ENCODE measurements at places on chromosomes 1 and 21.
A peak's percentile ranks its signal among the peaks of the same experiment; 100 is the strongest.

- DNase-seq = no peak
These were observed 5.1 kb downstream of the HLX start for GRCh38 chr1:220884109-220884980.

DNA sequence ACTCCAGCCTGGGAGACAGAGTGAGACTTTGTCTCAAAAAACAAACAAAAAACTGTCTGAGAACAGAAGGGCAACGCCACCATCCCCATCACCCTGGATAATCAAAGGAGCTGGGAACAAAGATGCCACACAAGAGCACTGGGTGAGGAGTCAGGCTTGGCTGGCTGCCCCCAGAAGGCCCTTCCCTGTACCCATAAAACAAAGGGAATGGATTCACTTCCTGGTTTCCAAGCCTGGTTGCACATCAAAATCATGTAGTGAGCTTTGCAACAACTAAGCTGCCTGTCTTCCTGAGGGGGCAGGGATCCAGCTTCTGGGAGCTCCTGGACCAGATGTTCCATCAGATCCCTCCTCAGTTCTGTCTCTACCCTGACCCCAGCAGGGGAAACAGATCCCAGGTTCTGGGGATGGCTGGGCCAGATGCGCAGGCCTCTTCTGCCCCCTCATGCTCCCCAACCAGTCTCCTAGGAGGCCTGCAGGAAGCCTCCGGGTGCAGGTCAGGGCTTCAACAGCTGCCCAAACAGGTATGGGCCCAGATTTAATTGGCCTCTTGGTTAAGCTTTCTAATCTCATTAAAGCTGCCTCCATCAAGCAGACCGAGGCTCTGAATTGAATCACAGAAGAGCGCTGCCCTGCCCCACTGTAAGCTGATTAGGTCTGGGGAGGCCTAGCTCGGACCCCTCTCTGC is 97.8 kb downstream of the MRPL37 start:
- DNase-seq = no peak

- no peak for DNase-seq
These were observed 95.8 kb downstream of the PLXNA2 start for GRCh38 chr1:208148380-208148779.

GRCh38 chr1:26408604-26409003 is 2.0 kb upstream of the LIN28A start:
- peak; percentile 73 for DNase-seq

DNA sequence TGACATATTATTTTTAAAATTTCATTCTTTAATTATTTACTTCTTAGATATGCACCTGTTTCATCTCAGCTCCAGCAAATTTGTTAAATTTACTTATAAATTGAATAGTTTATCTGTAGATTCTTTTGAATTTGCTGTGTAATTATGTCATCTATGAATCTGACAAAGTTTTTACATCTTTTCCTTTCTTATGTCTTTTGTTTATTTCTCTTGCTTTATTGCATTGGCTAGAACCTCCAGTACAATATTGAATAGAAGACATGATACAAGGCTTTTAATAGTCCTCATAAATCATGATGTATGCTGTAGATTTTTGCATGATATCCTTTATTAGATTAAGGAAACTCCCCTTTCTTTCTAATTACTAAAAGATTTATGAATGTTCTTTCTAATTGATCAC is 20.8 kb downstream of the CR1 start:
- no peak for DNase-seq

DNA sequence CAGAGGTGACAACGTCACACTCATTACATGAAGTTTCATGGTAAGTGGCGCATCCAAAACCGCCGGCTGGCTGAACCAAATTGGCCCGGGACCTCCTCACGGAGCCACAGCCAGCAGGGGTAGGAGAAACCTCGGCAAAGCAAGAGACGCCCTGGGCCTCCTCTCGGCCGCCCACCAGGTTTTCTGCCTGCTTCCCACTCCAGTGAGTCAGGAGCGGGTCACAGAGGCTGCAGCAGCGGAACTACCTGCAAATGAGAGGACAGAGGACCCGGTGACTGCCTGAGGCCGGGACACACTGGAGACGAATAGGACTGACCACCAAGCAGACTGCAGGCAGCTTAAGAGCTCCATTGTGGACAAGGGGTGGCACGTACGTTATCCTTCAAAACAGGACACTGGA is 55.0 kb downstream of the MEGF6 start:
- no peak for DNase-seq

DNA sequence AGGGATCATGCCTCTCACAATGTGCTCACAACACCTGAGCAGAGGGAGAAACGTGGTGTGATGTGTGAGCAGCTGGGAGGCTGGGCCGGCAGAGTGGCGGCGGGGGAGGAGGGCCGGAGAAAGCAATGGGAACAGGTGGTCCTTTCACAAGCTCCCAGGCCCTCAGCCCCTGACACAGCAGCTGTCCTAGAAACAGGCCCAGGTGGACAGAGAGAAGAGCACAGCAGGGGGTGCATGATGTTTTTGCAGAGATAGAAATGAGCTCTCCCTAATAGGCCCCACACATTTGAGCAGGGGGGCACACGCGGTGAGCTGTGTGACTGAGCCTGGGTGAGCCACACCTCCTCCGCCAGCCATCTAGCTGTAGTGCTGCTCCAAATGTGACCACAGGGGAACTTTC is 7.6 kb upstream of the RGS16 start:
- DNase-seq = no peak

GRCh38 chr1:169042377-169042776 is 64.1 kb upstream of the ATP1B1 start:
- no peak for DNase-seq

- DNase-seq = no peak
These were observed 52.8 kb upstream of the HNRNPU start for GRCh38 chr1:244917073-244917670.

DNA sequence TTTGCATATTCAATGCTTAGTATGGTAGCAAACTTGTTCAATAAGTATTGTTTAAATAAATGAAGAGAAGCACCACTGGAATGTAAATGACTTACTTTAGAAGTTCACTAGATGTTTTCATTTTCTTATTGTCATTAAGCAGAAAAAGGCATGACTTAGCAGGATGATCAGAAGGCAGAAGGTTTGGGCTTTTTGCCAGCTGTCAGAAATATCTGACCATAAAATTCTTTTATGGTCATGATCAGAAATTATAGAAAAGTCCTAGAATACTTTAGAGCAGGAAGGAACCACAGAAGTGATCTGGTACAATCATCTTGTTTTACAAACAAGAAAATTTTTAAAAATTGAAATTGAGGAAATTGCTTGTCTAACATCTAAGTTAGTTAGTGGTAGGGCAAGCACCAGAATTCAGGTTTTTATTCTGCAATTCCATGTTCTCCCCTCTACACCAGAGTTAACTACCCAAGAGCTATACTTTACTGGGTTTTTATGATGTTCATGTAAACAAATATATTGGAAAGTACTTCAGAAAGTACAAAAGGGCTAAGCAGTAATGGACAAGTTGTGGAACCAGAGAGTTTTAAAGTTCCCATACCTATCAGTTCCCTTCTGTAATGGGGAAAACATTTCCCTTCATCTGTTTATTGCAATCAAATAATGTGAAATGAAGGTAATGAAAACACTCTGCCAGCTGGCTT is 10.1 kb downstream of the FMO5 start:
- DNase-seq = no peak

DNA sequence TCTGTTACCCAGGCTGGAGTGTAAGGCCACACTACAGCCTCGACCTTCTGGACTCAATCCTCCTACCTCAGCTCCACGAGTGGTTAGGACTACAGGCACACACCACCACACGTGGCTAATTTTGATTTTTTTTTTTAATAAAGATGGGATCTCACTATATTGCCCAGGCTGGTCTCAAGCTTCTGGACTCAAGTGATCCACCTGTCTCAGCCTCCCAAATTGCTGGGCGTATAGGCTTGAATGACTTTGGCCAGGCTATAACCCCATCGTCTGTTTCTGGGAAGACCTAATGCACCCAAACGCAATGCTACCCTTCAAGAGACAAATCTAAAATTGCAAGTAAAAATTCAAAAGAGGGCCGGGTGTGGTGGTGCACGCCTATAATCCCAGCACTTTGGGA is 52.1 kb downstream of the DAP3 start:
- no peak for DNase-seq

GRCh38 chr1:23784846-23785245 is 6.1 kb upstream of the LYPLA2 start:
- no peak for DNase-seq

- DNase-seq = no peak
These were observed 608.3 kb upstream of the CHRM3 start for GRCh38 chr1:238778113-238778512.

- DNase-seq = no peak
These were observed 5.6 kb downstream of the SLC5A9 start for GRCh38 chr1:48228156-48228555.

- peak; percentile 5 for DNase-seq
These were observed 22.8 kb upstream of the STRIP1 start for GRCh38 chr1:110011527-110012041.

- no peak for DNase-seq
These were observed 3.1 kb downstream of the VPS26C start for GRCh38 chr21:37263827-37264600.

DNA sequence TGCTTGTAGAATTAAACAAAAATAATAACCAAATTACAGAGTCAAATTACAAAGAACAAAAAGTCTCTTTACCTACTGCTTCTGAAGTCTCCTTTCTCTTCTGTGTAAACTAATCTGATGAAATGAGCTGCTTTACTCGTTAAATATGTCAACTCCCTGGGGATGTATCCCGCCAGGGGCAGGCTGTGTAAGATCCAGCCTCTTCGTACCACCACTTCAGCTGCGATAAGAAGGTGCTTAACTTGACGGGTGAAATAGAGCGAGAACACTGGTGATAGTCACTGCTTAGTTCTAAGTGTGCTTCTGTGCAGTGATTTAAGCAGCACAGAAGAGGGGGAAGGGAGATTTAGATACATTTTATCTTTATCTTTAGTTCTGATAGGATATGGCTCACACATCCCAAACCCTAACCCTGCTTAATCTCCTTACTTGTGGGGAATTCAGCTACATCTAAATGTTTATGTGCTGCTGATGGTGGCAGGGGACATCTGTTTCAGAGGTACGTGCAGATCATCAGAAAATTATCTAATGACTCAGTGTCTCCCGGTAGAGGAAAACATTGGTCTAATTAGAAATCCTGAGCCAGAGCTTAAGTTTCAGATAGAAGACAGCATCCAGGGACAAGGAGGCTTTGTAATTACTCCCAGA is 46.0 kb downstream of the RHOU start:
- no peak for DNase-seq

DNA sequence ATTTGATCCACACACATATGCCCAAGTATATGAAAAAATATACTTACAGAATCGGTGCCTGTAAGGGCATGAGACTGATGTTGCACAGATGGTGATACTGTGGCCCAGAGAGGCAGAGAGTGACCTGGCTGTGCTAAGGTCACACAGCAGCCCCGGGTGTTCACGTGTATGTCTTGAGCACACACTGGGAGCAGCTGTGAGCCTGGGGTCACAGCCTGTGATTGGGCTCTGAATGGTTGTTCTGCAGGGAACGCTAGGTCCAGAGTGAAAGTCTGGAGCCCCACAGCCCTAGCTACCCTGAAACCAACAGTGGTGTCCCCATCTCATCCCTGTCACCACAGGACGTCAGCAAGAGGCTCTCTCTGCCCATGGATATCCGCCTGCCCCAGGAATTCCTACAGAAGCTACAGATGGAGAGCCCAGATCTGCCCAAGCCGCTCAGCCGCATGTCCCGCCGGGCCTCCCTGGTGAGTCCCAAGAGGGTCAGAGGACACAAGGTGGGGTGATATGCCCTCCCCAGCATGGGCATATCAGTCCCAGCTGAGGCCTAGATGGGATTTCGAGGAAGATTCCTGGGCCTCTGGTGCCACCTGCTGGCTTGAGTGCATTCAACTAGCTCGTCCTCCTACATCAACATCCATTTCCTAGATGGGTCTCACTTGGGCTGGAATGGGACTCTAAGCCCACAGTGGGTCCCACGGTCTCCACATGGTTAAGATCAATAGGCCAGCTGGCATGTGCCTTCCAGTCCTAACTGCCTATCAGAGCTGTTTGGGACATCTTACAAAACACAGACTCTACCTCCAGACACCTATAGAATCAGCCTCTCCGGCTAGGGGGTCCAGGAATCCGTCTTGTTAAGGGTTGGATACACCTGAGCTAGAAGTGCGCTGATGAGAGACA is 19.7 kb downstream of the CDK18 start:
- peak; percentile 62 for DNase-seq

DNA sequence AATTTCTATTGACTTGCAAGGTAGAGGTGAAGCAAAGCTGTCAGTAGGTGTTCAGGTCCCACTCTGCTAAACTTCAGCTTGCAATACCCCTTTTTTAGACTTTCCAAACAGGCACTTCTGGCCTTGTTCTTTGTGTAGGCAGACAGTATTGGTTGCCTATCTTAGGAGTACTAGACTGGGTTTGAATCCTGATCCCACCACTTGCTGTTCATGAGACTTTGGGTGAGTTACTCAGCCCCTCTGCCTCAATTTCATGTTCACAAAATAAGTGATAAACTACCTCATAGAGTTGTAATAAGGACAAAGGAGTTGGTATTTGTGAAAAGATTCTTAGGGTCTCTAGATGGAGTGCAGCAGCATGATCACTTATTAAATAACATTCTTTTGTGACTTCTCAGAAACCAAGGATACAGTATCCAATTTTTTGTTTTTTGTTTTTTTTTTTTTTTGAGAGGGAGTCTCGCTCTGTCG is 5.2 kb downstream of the RCC1 start:
- no peak for DNase-seq

- no peak for DNase-seq
These were observed 26.8 kb downstream of the TMEM201 start for GRCh38 chr1:9615316-9616063.

GRCh38 chr1:31564606-31564989 is 11.7 kb upstream of the TINAGL1 start:
- no peak for DNase-seq

DNA sequence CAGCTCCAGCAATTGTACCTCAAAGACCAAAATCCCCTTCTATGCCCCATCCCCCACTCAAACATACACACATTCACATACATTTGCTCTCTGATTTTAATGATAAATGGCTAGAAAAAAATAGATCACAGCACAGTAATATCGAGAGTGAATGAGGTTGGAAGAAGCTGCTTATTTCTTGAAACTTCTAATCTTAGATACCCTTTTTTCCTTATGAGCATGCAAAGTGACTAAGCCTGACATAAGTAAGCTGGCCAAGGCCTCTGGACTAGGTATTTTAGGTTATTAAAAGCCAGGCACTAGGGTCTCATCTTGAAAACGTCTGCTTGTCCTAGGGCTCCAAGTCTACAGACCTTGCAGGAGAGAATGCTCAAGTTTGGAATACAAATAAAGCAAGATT is 133.6 kb downstream of the TGFBR3 start:
- no peak for DNase-seq

GRCh38 chr1:176119549-176119948 is 87.5 kb downstream of the COP1 start:
- DNase-seq = no peak

GRCh38 chr21:30981403-30981802 is 56.9 kb downstream of the KRTAP19-8 start:
- DNase-seq = no peak

GRCh38 chr1:186231861-186232436 is 143.1 kb downstream of the TPR start:
- no peak for DNase-seq

Data from effector CD4-positive, alpha-beta T cell (primary cell).